ENCODE measurements at places on chromosomes 2 and 18. TPM values are rescaled to one million over a fixed set of nuclear protein-coding genes. Genes with fewer than 3 reads are reported as not detected.

DNA sequence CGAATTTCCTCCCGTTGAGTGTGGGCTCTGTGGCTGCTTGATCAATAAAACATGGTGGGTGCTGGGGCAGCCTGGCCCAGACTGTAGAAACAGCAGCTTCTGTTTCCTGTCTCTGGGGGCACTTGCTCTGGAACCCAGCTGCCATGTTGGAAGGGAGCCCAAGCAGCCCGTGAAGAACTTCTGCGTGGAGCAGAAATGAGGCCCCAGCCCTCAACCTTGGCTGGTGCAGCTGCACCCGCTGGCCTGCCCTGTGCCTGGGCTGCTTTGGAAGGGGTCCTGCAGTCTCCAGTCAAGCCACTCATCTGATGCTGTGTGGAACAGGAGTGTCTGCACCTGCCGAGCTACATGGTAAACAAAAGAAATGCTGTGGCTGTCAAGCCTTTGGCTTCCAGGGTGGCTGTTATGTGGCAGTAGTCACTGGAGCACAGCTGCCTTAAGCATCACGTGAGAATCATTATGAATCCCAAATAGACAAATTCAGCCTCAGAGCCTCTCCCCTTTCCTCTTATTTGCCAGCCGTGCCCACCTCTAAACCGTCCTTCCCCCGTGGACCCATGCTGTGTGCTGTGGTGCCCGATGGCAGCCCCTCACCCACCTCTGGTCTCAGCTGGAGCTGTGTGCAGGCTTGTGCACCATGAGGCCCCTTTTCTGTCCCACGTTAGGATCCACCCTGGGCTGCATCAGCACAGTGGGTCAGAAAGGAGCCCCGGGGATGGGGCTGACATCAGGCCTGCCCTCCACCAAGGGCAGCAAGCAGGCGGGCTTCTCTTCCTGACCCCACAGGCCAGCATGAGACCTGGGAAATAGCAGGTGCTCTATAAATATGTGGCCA lies 134.0 kb upstream of the HDAC4 start:
- no peak for DNase-seq
- no peaks in the 10 kb centered on the region for H3K36me3 ChIP-seq
- peaks cover 6% of the 10 kb centered on the region for H3K27me3 ChIP-seq
- H3K27ac ChIP-seq = no peak overlapping the region

DNA sequence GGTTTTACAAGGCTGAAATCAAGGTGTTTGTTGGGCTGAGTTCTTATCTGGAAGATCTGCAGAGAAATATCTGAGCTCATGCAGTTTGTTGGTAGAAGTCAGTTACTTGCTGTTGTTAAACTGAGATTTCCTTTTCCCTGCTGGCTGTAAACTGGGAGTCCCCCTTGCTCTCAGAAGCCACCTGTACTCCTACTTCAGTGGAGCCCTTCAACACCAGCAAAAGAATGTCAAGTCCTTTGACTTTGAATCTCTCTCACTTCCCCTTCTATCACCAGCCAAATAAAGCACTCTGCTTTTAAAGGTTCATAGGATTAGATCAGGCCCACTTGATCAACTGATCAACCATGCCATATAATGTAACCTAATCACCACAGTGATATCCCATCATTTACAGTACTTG lies 252.2 kb upstream of the CDH7 start:
- H3K36me3 ChIP-seq = no peaks in the 10 kb centered on the region
- H3K4me1 ChIP-seq = no peaks in the 10 kb centered on the region
- H3K27me3 ChIP-seq = no peaks in the 10 kb centered on the region

GRCh38 chr2:132701810-132702209 lies 31.8 kb upstream of the LYPD1 start:
- no peak overlapping the region for H3K4me3 ChIP-seq
- H3K4me1 ChIP-seq = no peaks in the 10 kb centered on the region
- no peaks in the 10 kb centered on the region for H3K36me3 ChIP-seq
- no peaks in the 10 kb centered on the region for H3K27me3 ChIP-seq

- no peak overlapping the region for H3K4me3 ChIP-seq
- no peaks in the 10 kb centered on the region for H3K4me1 ChIP-seq
- no peaks in the 10 kb centered on the region for H3K27me3 ChIP-seq
- no peaks in the 10 kb centered on the region for H3K36me3 ChIP-seq
- no peak for DNase-seq
These were observed 585.6 kb downstream of the TSN start for GRCh38 chr2:122341007-122341406.

GRCh38 chr18:24276994-24277393 lies 120.6 kb downstream of the OSBPL1A start:
- no peak for DNase-seq
- no peak overlapping the region for H3K4me3 ChIP-seq
- H3K36me3 ChIP-seq = no peaks in the 10 kb centered on the region

DNA sequence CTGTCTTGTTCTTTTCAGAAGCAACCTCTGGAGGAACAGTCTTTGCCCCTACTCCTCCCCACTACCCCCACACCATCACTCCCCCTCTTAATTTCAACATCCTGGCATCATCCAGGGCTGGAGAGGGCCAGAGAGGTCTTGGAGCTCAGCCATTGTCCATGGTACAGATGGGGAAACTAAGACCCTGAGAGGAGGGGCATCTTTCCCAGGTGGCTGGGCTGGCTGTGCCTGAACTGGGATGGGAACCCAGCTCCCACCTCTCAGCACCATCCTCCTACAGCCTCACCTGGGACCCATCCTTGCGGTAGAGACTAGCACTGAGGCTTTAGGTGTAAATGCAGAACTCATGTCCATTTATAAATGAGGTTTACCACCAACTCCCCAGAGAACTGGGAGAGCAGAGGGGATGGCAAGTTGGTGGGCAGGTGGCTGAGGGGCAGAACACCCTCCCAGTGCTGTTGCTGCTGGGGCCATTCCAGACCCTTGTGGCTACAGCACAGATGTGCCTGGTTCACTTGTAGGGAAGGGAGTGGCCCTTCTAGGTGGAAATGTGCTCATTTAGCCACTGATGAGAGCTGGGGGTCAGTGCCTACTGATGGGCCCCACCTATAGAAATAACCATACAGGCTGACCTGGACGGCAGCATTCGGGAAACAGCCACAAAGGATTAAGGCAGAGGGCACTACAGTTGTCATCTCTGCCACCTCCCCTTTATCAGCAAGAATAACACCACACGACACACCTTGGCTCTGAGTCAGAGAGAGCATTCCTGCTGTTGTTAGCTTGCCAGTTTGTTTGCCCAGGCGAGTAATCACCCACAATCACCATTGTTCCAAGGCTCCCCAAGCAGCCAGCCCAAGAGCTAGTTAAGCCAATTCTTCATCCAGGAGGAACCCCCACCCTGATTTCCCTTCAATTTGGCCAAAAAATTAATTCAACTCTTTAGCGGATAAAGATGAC lies 2.1 kb downstream of the MLPH start:
- H3K27ac ChIP-seq = no peak overlapping the region
- H3K36me3 ChIP-seq = peaks cover 5% of the 10 kb centered on the region
- DNase-seq = no peak
- H3K4me1 ChIP-seq = no peaks in the 10 kb centered on the region
- H3K4me3 ChIP-seq = no peak overlapping the region

SKOR2 gene
- not detected for total RNA-seq

CNRIP1 gene
- not detected for total RNA-seq

GALNT14 gene
- total RNA-seq = not detected
